ENCODE measurements at places on chromosomes 3 and 15.

DNA sequence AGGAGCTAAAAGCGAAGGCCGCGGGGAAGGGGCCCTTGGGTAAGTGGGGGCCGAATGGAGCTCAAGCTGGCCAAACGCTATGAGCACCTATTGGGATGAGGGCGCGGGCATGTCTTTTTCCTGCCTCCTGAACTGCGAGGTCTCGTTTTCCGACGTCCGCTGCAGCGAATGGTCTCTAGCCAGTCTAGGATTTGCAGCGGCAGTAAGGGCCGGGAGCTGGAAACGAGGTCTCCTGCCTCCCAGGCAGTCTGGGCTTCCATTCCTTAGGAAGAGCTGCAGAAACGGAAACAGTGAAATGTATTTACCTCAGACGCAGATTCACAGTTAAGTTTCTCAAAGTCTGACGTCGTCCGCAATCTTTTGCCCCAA, 517 bp downstream of the TMA7 start:
- no peak for DNase-seq

DNA sequence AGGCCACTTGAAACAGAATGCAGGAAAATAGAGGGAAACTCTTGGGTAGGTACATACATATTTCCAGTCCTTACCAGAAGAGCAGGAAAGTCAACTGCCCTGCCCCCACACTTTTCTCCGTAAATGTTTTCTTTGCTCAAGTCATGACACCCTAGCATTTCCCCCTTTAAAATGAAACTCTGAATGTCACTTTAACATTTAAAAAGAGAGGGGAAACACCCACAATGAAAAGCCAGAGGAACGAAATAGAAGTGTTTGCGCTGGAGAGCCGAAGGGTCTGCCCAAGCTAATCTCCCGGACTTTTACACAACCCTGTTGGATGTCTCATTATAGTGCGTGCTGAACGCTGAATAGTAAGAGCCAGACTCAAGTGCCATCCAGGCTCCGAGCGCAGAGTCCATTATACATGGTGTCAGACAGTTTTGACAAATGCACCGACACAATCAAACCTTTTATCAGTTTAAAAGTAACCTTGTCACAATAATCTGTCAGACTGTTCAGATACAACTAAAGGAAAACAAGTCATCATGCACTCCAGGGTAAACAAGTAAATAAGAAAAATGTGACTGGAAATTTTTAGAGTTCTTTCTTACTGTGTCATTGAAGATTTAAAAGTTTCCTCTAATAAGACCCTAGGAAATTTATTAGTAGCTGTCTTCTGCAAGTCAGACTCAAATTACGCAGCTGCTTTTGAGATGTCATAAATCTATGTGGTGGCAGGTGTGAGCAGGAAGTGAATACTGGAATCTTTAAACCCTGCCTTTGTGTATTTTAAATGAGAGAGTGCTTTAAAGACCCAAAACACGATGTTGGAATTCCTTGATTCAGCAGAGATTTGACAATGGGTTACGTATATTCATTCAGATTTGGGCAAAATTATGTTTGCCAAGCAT, 159.8 kb downstream of the RBMS3 start:
- peak; percentile 51 for DNase-seq

- DNase-seq = no peak
Measured at GRCh38 chr15:47486040-47486439, 231.3 kb upstream of the SEMA6D start.

DNA sequence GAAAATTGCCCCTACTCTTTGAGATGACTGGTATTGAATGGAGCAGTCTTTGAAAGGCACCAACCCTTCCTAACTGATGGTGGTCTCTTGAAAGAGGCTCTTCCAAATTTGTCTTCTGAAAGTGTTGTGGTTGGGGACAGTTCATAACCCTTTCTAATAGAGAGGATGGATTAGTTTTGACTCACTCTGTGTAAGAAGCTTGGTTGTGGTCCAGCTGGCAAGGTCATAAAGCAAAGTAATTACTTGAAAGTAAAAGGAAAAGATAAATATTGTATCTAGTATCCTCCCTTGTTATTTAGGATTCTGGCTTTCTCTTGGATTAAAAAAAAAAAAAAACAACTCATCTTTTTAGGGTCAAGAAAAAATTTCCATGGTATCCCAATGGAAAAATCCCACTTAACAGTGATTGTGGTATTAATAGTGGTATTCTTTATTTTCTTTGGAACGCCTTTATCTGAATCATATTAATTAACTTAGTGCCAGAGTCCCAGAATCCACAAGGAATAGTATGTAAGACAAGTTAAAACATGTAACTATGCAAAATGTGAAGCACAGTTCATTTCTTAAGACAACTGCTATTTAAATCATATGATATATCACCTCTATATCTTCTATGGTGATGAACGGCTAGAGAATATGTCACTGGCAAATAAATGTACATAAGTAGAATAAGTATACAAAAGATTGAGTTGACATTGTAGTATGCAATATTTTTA, 469.3 kb upstream of the CDIN1 start:
- no peak for DNase-seq

GRCh38 chr3:87436781-87437543, 160.6 kb upstream of the POU1F1 start:
- DNase-seq = no peak

DNA sequence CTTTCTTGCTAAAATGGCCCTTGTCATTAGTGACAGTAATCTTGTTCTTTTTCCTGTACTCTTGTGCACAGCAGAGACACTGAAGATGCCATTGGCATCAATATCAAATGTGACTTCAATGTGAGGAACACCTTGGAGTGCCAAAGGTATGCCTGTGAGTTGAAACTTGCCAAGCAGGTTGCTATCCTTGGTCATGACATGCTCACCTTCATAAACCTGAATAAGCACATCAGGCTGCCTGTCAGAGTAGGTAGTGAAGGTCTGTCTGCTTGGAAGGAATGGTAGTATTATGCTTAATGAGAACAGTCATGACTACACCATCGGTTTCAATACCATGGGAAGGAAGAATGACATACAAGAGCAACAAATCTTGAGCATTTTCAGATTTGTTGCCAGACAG, 6.3 kb upstream of the RAB5A start:
- DNase-seq = no peak
